Lower lobe of right lung (tissue), 2 donors: ENCODE measurements at places on chromosomes 2 and 18.

DNA sequence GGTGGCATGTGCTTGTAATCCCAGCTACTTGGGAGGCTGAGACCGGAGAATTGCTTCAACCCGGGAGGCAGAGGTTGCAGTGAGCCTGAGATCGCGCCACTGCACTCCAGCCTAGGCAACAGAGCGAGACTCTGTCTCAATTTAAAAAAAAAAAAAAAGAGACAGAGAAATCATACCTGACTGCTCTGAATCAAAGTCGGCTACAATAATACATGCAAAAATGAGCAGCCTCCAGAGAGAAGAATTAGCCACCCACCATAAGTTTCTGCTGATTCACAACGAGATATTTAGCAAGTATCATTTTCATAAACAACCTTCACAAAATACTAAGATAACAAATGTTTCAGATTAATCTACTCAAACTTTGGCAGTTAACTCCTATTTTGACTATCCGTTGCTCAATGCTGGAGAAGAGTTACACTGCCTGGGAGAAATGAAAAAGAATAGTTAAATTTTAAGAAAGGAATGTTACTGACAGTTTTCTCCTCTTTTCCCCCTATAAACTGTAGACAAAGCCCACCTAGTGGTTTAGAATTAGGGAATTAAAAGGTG lies 1.5 kb downstream of the OSBPL1A start:
- DNase-seq = no peak

- no peak for DNase-seq
These were observed 33.9 kb downstream of the SOWAHC start for GRCh38 chr2:109648041-109648527.

GRCh38 chr2:148721520-148721931 lies 77.0 kb downstream of the EPC2 start:
- DNase-seq = no peak

DNA sequence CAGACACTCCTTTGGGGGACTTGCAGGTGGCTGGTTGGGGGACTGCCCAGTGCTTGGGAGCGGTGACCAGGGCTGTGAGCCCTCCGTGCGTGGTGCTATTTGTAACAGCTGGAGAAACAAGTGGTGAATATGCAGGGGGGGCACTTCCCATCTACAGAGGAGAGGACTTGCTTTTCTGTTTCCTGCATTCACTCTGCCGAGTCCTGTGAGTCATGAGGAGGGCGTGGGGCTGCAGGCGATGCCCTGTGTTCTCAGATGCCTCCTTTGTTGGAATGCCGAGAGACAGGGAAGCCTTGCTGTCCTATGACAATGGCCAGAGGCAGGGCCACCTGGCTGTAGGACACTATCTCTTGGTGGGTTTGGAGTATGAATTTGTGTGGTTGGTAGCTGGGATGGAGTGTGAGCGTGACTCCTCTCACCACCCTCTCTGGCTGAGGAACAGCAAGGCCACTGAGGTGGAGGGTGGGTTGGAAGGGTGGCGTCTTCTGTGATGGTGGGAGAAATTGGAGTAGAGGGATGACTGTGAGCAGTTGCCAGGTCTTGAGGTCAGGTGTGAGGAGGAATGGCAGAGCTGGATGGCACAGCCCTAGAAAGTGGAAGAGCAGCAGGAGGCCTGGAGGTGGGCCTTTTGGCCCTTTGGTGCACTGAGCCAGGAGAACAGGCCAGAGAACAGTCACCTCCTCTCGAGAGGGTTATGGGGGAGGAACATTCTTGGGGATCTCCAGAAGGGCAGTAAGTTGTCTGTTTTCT lies 24.3 kb downstream of the FHOD3 start:
- no peak for DNase-seq

DNA sequence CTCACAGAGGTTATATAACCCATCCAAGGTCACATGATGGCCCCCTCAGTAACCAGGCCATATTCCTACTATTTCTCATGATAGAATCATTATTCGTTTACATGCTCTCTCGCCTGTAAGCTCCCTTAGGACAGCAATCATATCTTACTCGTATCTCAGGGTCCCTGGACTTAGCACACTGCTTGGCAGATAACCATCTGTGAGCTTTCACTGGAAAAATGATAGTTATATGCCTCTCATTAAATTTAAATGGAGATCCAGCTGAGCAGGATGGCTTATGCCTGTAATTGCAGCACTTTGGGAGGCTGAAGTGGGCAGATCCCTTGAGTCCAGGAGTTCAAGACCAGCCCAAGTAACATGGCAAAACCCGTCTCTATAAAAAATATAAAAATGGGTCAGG lies 21.9 kb downstream of the KIF3C start:
- no peak for DNase-seq

DNA sequence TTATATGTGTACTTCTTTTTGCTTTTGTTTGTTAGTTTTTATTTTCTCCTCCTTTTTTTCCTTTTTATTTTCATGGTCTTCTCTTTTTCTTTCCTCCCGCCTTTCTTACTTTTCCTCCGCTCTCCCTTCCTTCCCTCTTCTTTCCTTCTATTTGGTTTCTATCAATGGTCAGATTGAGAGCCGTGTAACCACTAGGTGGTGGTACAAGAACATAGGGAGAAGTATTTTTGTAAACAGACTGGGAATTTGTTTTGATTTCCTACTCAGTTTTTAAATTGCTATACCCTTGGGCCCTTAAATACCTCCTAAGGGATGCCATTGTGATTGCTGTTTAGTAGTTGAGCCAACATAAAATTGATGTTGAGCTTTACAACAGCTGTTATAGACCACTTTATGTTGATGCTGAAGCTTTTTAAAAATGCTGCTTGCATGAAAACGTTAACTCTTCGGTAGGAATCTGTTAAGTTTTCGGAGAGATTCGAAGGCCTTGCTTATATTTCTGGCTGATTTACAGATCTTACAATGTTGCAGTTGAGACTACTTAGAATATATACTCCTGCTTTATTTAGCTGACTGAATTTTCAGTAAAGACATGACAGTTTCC lies 124.2 kb downstream of the UBE2E3 start:
- no peak for DNase-seq

- peak; percentile 88 for DNase-seq
These were observed 891 bp upstream of the KHK start for GRCh38 chr2:27085673-27086089.
